Lung microvascular endothelial cell (primary cell): ENCODE measurements at places on chromosomes 2 and 18. TPM values are rescaled to one million over a fixed set of nuclear protein-coding genes. Genes with fewer than 3 reads are reported as not detected.

The METTL8 gene
- total RNA-seq: 8.1 and 8.7 TPM in 2 replicates

The TBR1 gene
- under 0.01 TPM in 1 of 2 replicates, not detected in the other for total RNA-seq

The AP1S3 gene
- total RNA-seq: 1.6 and 2.2 TPM in 2 replicates

The ABCG8 gene
- not detected in 2 replicates for total RNA-seq

The SERTAD2 gene
- total RNA-seq: 3.3 and 6.2 TPM in 2 replicates

The MBD2 gene
- total RNA-seq: 18.7 and 45.0 TPM in 2 replicates

The KIF1A gene
- under 0.01 and 0.20 TPM in 2 replicates for total RNA-seq

The BCL11A gene
- total RNA-seq: 0.40 and 0.65 TPM in 2 replicates

The SLC16A14 gene
- under 0.01 TPM in 2 replicates for total RNA-seq

The CCDC68 gene
- 0.65 and 0.99 TPM in 2 replicates for total RNA-seq

The CDH2 gene
- total RNA-seq: 0.79 and 2.2 TPM in 2 replicates

The TRIB2 gene
- total RNA-seq: 49.5 and 129 TPM in 2 replicates

The ANKRD62 gene
- total RNA-seq: not detected in 2 replicates

The ZBTB7C gene
- under 0.01 TPM in 1 of 2 replicates, not detected in the other for total RNA-seq

The ASB1 gene
- total RNA-seq: 5.0 and 5.4 TPM in 2 replicates

The ANKRD23 gene
- 0.44 and 0.79 TPM in 2 replicates for total RNA-seq

The MOGAT1 gene
- not detected in 2 replicates for total RNA-seq

The STAT4 gene
- total RNA-seq: 0.22 and 0.40 TPM in 2 replicates

The NPC1 gene
- 27.0 and 30.2 TPM in 2 replicates for total RNA-seq

The KIF3C gene
- 10.5 and 15.7 TPM in 2 replicates for total RNA-seq

The ARHGEF33 gene
- total RNA-seq: under 0.01 TPM in 1 of 2 replicates, not detected in the other

The MTX2 gene
- total RNA-seq: 24.4 and 31.7 TPM in 2 replicates

The RNF152 gene
- 71.7 and 180 TPM in 2 replicates for total RNA-seq

The SLC23A3 gene
- 0.44 and 2.0 TPM in 2 replicates for total RNA-seq

The GNLY gene
- total RNA-seq: not detected in 2 replicates

The PDCD1 gene
- not detected in 2 replicates for total RNA-seq

The TLX2 gene
- total RNA-seq: not detected in 2 replicates

The PRSS56 gene
- not detected in 2 replicates for total RNA-seq

The WDR43 gene
- 35.3 and 51.6 TPM in 2 replicates for total RNA-seq

The CAPN14 gene
- under 0.01 TPM in 1 of 2 replicates, not detected in the other for total RNA-seq

The CNTNAP5 gene
- not detected in 2 replicates for total RNA-seq

The WNT6 gene
- not detected in 2 replicates for total RNA-seq

The ALK gene
- total RNA-seq: not detected in 2 replicates

The UGT1A4 gene
- not detected in 2 replicates for total RNA-seq

The SCN7A gene
- total RNA-seq: not detected in 2 replicates

The FAM110C gene
- total RNA-seq: under 0.01 and 0.44 TPM in 2 replicates

The GPR17 gene
- not detected in 2 replicates for total RNA-seq

The NT5C1B gene
- not detected in 2 replicates for total RNA-seq

The CHRNG gene
- total RNA-seq: not detected in 2 replicates

The EVX2 gene
- not detected in 2 replicates for total RNA-seq

The RBM43 gene
- total RNA-seq: 0.60 and 1.5 TPM in 2 replicates

The KCNG2 gene
- 0.44 and 1.4 TPM in 2 replicates for total RNA-seq

The EPHA4 gene
- 0.60 and 2.2 TPM in 2 replicates for total RNA-seq

The ASTL gene
- total RNA-seq: not detected in 2 replicates

The KCNS3 gene
- 0.20 and 0.65 TPM in 2 replicates for total RNA-seq

The HOXD13 gene
- not detected in 2 replicates for total RNA-seq

The NIF3L1 gene
- total RNA-seq: 11.1 and 12.9 TPM in 2 replicates

The ASXL3 gene
- 0.20 and 0.22 TPM in 2 replicates for total RNA-seq

The PAX3 gene
- under 0.01 TPM in 1 of 2 replicates, not detected in the other for total RNA-seq
